Thymus (tissue), 14 donors: ENCODE measurements at places on chromosomes 16 and 17. TPM values are rescaled to one million over a fixed set of nuclear protein-coding genes. Genes with fewer than 3 reads are reported as not detected.

Gene TEX19
- total RNA-seq: 0.57 TPM

Gene KCNH4
- 0.05 TPM for total RNA-seq

- no peak overlapping the region for H3K4me3 ChIP-seq
- DNase-seq: no peak
- no peaks in the 10 kb centered on the region for H3K27me3 ChIP-seq
- no peaks in the 10 kb centered on the region for H3K36me3 ChIP-seq
- no peak overlapping the region for H3K27ac ChIP-seq
These were observed 14.5 kb downstream of the CD300LB start for GRCh38 chr17:74516561-74517328.

DNA sequence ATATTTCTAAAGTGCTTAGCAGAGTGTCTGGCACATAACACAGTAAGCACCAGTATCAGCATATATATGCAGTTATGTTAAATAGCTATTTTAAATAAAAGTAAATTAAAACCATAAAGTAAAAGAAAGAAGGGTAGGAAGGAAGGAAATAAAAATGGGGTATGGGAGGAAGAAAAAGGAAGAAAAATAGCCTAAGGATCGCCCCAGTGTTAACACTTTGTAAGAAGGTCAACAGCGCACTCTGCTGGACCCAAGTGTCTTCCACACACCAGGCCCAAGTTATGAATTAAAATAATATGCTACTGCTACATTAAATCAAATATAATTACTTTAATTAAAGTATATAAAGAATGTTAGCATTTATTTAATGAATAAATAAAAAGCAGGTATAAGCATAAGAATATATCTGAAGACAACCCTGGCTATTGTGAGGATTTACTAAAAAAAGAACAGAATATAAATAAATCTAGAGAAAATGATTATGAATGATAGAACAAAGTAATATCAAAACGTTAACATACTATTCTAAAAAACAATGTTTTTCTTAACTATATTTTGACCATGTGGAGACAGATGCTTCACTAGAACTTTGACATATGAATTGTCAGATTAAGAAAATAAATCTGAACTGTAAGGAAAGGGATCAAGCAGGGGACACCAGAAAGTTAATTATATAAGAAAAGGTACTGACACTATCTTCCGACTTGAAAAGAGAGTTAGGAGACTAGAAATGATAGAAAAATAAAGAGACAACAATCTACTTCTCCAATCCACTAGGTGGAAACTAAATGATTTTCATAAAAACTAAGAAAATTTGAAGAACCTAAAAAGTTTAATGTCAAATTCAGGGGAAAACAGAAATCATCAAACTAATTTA is 25.9 kb downstream of the BRIP1 start:
- H3K27me3 ChIP-seq: no peaks in the 10 kb centered on the region
- no peaks in the 10 kb centered on the region for H3K36me3 ChIP-seq
- H3K4me1 ChIP-seq: no peaks in the 10 kb centered on the region
- H3K4me3 ChIP-seq: no peak overlapping the region

- H3K36me3 ChIP-seq: no peaks in the 10 kb centered on the region
- H3K4me3 ChIP-seq: no peak overlapping the region
- no peaks in the 10 kb centered on the region for H3K4me1 ChIP-seq
- H3K27ac ChIP-seq: no peak overlapping the region
These were observed 17.8 kb downstream of the STX8 start for GRCh38 chr17:9557857-9558256.
